ENCODE measurements at places on chromosomes 1 and 21.

DNA sequence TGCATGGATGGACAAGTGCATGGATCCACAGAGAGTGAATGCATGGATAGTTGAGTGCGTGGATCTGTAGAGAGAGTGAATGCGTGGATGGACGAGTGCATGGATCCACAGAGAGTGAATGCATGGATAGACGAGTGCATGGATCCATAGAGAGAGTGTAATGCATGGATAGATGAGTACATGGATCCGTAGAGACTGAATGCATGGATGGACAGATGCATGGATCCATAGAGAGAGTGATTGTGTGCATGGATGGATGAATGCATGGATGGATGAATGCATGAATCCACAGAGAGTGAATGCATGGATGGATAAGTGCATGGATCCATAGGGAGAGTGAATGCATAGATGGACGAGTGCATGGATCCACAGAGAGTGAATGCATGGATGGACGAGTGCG is 153.8 kb downstream of the PCBP3 start:
- no peak for DNase-seq

DNA sequence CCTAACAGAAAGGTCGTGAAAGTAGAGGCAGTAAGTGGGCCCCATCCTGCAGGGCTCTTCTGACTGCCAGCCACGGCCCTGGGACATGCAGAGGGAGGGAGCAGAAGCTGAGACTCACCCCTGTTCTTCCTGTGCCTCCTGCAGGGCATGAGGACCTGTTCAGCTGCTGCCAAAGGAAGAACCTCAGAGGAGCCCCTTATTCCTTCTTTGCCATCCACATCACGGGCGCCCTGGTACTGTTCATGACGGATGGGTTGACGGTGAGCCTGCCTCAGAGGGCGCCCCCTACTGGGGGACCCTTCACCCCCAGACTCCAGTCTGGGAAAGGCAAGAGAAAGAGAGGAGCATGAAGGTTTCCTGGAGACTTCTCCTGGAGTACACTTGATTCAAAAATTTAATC is 47.1 kb downstream of the ELK4 start:
- DNase-seq, result no peak

DNA sequence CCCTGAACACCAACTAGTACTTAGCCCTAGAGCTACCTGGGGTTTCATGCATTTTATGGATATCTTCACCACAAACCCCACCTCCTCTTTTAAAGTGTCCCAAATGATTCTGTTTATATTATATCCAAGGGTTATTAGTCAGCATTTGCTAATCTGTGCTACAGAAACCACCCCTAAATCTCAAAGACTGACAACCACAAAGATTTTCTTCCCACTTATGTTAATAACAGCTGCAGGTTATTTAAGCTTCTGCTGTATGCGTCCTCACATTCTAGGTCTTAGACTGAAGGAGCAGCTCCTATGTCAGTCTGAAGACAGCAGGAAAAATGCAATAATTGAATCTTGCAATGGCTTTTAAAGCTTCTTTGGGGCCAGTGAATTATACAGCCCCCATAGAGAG is 11.2 kb upstream of the PHC2 start:
- DNase-seq, result peak; percentile 46

- DNase-seq, result peak; percentile 82
Measured at GRCh38 chr1:91098299-91098906, 76.6 kb upstream of the ZNF644 start.

GRCh38 chr1:11485191-11485590 is 6.2 kb downstream of the DISP3 start:
- DNase-seq, result no peak

DNA sequence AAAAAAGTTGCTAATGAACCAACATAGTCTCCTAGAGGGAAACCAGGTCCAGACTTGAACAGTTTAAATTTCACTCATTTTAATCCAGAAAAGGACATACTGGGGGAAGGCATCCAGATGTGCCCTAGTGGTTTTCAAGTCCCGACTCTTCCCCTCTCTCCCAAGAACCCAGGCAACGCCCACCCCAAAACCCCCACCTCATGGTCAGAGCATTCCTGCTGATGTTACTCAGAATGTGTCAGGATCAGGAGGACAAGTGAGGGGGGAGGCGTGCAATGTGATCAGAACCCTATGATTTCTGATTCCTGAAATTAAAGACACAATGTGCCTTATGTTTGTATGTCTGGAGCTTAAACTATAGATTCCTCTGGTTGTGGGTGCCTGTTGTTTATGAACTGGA is 1.6 kb upstream of the CTSK start:
- DNase-seq, result peak; percentile 83

GRCh38 chr1:219664310-219665029 is 51.6 kb upstream of the ZC3H11B start:
- DNase-seq, result no peak

- no peak for DNase-seq
Measured at GRCh38 chr1:78599294-78599693, 21.0 kb upstream of the IFI44L start.

DNA sequence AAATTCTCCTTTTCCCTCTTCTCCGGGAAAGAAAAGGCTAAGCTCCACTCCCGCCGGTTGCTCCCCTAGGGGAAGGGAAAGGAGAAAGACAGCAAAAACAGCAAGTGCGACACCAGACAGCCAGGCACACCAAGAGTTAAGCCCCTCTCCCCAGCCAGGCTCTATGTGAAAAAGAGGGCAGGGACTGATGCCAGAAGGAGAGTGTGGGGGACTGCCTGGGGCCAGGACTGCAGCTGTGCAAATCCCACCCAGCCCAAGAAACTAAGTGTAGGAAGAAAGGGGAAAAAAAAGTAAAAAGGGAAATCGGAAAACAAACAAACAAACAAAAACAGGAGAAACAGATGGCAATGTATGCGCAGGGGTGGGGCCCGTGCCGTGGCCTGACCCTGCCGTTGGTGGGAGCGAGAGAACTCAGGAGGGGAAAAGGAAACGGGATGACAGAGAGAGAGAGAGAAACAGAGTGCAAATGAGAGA is 27.7 kb upstream of the FMO1 start:
- DNase-seq, result peak; percentile 34

DNA sequence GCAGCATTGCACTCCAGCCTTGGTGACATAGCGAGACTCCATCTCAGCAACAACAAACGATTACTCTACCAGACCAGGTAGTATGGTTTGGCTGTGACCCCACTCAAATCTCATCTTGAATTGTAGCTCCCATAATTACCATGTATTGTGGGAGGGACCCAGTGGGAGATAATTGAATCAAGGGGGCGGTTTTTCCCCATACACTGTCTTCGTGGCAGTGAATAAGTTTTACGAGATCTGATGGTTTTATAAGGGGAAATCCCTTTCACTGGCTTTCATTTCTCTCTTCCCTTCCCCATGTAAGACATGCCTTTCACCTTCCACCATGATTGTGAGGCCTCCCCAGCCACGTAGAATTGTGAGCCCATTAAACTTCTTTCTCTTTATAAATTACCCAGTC is 66.0 kb downstream of the BACE2 start:
- no peak for DNase-seq

DNA sequence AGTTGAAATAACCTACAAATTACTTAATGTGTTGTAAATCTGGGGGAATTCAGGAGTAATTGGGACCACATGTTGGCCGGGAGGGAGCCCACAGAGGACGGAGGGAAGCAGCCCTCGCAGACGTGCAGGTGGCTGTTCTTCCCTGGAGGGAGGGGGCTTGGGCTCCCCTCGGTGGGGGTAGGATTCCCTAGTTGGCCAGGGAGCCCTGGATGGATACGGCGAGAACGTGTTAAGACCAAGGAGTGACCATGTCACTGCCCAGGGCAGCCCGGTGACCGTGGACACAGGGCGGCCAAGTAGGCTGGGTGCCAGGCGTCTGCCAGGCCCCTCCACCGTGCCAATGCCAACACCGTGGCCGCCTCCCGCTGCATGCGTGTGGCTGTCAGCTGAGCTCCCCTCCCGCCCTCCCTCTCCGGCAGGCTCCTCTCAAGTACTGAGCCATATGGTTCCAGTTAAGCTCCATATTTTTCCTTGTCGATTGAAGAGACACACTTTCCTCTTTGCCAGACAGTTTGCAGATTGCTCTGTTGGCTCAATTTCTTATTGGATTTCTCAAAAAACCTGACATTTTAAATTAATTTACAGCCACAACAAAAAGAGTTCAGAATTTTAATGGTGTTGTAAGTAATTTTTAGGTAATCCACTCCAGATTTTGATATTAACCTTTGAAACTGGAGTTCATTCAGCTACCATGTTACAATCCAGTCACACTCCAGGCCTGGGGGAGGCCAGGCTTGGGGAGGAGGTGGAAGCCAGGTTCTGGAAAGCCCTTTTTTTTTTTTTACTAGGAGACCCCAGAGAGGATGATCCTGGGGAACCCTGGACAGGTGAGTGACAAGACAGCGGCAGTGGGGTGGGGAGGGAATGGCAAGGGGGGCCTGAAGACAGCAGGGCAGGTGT is 71.2 kb downstream of the CASZ1 start:
- DNase-seq, result no peak

DNA sequence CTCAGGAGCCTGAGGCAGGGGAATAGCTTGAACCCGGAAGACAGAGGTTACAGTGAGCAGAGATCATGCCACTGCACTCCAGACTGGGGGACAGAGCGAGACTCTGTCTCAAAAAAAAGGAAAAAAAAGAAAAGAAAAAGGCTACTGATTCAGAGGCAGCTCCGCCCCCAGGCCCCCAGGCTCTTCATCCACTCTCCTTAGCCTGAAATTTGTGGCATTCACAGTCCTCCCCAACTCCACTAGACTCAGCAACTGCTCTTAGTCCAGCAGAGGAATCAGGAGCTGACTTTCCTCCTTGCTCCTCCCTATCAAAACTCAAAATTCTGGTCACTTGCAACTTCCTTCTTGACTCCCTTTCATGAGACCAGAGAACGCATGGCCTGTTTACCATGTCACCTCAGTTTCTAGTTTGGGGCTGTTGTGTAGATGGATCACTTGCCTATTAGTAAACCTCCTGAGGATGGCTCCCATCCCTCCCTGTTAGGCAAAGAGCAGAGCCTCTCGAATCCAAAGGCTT is 27.1 kb downstream of the PCAT6 start:
- no peak for DNase-seq

DNA sequence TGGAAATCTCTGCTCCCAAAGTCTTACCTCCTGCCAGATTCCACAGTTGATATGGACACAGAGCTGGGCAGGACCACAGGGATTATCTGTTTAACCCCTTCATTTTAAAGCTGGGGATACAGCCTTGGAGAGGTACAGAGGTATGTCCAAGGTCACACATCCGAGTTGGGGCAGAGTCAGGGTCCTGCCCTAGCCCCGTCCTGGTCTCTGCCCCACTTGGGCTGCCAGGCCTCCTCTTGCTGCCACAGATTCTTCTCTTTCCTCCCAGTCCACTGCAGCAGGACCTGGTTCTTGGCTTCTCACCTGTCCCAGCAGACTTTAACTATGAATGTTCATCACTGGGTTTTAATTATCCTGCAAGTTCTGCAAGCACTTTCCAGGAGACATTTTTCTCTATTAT is 258.3 kb downstream of the MATN1 start:
- no peak for DNase-seq

DNA sequence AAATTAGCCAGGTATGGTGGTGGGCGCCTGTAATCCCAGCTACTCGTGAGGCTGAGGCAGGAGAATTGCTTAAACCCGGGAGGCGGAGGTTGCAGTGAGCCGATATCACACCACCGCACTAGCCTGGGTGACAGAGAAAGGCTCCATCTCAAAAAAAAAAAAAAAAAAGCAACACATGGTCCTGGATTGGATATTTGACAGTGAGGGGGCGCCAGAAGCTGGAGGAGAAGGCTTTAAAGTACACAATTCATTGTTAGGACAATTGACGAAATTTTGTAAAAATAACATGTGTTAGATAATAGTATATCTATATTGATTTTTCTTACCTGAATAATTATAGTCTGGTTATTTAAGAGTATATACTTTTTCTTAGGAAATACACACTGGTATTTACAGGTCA is 50.2 kb upstream of the USP25 start:
- DNase-seq, result no peak

DNA sequence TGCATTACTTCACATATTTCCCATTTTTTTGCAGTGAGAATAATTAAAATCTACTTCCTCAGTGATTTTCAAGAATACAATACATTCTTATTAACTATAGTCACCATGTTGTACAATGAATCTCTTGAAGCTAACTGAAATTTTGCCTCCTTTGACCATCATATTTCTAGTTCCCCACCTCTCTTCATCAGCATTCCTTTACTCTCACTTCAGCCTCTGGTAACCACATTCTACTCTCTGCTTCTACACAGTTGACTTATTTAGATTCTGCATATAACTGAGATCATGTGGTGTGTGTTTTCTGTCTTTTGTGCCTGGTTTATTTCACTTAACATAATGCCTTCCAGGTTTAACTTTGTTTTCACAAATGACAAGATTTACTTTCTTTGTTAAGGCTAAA is 304.4 kb upstream of the LYPLAL1 start:
- DNase-seq, result no peak

DNA sequence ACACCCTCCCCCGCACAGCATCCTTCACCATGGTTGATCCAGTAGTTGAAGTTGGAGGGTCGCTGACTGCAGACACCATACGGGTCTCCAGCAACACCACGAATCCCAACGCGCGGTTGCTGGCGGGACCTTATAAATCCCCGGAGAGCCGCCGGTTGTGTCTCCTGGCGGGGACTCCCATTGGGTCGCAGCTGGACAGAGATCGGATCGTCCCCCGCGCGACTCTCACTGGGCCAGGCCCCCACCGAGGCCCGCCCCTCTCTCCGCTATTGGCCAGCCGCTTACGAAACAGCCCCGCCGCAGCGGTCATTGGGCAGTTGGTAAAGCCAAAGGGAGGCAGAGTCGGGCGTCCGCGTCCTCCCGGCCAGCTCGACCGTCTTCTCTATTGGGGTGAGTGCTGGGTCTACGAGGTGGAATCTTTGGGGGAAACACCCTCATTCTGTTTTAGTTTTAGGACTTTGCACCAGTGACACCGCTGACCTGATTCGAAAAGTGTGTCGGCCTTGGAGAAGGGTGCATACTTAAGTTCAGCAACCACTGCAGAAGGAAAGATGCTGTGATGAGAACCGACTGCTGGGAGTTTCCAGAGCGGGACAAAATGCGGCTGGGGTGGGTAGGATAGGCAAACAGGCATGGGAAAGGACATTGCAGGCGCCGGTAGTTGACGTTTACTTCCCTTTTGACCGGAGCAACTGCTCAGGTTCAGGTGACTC is 27.4 kb downstream of the RABIF start:
- peak; percentile 92 for DNase-seq

DNA sequence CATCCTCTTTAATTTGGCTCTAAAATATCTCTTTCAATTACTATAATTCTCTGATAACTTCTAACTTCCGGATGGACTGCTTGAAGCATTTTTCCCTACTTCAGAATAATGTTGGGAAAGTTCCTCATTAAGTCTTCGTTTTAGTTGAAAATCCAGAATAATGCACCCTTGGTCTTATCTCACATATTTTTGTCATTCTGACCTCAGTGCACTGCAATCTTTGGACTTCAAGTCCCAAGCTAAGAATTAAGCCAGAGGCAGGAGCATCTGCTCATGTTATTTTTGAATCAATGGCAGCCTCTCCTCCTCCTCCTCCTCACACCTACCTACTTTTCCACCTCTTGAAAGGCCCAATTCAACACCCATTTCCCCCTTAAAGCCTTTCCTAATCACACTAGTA is 169.8 kb downstream of the CYYR1 start:
- no peak for DNase-seq

- DNase-seq, result no peak
Measured at GRCh38 chr1:170587253-170587593, 55.3 kb downstream of the GORAB start.

GRCh38 chr1:111217183-111217910 is 10.2 kb upstream of the CHI3L2 start:
- DNase-seq, result no peak

- DNase-seq, result peak; percentile 23
Measured at GRCh38 chr21:21624674-21625073, 626.5 kb downstream of the NCAM2 start.
